ENCODE measurements at places on chromosomes 1 and 21.

DNA sequence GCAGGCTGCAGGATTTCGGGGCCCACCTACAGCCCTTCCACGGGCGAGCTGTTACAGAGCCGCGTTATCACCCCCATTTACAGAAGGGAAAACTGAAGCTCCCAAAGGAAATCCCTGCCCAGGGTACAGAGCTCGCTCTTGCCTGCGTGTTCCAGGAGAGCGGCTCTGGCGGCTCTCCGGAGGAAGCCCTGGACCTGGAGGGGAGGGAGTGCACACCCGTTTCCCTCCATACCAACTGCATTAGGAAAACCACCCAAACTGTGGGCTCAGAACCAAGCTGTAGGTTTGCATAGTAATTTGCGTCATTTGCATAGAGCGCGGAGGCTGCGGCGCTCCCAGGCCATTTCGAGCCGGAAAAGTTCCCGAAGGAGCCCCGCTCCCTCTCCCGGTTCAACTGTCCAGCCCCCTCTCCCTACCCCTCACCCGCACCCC, 24.7 kb upstream of the ADGRB2 start:
- no peak for DNase-seq

DNA sequence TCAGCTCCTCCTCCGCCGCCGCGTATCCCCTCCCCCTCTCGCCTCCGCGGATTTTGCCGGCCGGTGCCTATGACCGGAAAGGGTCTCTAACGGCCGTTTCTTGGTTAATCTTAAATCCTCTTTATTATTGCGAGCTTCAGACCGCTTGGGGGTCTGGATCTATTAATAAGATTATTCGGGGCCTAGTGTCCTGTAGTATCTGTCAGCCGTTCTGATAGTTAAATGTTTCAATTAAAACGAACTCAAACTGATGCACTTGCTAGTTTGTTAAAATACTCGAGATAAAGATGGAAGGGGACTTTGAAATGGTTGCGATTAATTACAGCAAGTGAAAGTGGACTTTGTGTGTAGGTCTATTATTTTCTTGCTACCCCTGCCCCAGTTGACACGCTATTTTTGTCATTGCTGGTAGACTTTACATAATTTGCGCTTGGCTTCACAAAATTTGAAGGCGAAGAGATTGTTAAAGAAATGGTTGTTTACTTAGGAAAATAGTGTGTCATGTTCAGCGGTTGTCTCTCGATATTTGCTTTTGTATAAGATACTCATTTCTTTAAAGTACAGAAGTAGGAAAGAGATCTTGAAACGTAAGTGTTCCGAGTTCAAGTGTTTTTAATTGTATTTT, 779 bp downstream of the SON start:
- DNase-seq = no peak

- DNase-seq = no peak
Measured at GRCh38 chr1:174072581-174072980, 50.4 kb upstream of the RC3H1 start.

- peak; percentile 45 for DNase-seq
Measured at GRCh38 chr1:211326528-211327345, at the start of gene TRAF5. Gene TRAF5 (plus strand): TSS chr1:211326833. CDS start chr1:211353240, 26,407 bp downstream.

DNA sequence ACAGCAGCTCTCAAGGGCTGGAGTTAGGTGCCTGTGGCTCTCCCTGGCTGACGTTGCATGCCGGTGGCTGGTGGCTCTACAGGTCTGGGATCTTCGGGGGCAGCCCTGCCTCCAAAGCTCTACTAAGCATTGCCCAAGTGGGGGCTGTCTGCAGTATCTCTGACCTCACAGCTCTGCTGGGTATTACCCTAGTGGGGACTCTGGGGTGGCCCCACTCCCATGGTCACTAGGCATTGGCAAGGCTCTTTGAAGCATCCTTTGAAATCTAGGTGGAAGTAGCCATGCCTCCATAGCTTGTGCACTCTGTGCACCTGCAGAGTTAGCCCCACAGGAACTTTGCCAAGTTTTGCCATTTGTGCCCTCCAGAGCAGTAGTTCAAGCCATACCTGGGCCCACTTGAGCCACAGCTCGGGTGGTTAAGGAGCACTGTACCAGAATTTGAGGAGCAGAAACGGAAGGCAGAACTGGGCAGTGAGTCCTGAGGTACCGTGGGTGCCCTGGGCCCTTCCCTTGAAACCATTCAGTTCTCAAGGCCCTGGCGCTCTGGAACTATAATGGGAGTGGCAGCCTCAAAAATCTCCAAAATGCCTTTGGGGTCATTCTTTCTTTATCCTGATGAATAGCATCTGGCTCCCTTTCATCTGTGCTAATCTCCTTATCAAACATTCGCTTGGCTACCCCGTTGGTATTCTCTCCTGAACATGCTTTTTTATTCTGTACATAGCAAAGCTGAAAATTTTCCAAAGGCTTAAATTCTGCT, 15.4 kb downstream of the GJA4 start:
- no peak for DNase-seq

- DNase-seq = peak; percentile 12
Measured at GRCh38 chr1:185719021-185719420, 15.2 kb upstream of the HMCN1 start.

DNA sequence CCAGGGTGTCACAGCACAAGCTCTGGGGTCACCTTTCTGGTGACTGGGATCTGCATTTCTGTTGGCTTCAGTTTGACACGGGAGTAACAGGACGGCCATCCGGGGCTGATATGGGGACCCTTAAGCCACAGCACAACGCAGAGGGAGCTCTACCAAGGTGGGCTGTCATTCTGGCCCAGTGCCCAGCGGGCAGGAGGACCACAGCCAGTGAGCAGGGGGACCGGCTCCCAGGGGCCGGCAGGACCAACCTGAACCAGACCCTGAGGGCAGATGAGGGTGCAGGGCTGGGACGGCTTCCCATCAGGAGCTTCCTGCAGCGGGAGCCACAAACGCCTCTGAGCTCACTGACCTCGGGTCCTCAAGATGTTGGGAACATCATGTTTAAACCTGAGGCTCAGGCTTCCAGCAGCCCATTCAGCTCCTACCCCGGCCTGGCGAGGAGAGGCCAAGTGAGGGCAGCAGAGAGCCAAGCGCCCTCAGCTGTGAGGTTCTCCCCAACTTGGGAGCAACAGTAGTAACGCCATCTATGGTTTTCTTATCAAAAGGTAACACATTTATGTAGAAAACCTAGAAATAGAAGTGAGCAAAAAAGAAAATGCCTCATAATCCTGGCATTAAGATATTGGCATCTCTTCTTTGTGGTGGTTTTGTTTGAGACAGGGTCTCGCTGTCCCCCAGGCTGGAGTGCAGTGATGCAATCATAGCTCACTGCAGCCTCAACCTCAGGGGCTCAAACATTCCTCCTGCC, 26.8 kb downstream of the TMEM201 start:
- peak; percentile 54 for DNase-seq

All from H54 (cell line).